NCI-H2029 (cell line): ENCODE measurements at places on chromosomes 2 and 18.

DNA sequence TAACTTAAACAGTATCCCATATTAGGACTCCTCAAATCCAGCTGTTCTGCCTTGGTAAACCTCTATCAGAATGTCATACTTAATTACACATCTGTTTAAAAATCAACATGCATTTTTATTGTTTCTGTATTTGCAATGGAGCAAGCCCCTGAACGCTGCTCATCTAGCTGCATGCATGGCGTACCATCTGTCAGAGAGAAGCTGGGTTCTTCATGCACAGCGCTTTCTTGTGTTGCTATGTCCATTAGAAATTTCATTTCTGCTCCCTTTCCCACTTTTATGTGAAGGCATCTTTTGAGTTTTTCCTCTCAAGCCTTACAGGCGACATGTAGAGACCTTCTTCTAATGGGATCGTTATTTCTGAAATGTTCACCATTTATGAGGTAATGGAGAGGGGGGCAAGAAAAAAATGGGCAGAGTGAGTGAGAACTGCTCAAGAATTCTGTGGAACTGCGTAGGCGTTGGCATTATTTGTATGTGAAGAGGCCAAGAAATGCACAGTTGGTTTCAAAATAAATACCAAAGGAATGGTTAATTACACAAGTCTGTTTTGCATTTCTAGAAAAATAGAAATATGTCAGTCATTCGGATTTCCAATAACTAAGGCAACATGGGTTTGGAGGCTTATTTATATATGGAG is 31.6 kb downstream of the INSIG2 start:
- no peak for DNase-seq

- no peak for DNase-seq
Observed at GRCh38 chr2:114960389-114960788, 517.9 kb downstream of the DPP10 start.

DNA sequence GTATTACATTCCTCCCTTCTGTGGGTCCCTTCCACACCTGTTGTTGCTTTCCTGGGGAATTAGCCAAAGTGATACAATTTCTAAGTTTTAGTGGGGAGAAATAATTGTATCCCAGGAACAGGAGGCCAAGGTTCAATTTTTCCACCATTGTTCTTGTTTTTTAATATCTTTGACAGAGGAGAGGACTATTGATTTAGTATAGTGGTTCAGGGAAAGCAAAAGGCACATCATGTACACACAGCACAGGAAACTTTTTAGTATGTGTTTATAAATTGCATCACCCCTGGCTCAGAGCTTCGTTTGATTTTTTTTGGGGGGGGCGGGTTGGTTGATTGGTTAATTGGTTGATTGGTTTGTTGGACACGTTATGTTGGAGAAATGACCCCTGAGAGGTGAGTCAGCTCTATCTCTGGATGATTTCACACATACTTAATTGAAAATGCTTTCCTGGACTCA is 431.6 kb downstream of the PID1 start:
- DNase-seq, result no peak

DNA sequence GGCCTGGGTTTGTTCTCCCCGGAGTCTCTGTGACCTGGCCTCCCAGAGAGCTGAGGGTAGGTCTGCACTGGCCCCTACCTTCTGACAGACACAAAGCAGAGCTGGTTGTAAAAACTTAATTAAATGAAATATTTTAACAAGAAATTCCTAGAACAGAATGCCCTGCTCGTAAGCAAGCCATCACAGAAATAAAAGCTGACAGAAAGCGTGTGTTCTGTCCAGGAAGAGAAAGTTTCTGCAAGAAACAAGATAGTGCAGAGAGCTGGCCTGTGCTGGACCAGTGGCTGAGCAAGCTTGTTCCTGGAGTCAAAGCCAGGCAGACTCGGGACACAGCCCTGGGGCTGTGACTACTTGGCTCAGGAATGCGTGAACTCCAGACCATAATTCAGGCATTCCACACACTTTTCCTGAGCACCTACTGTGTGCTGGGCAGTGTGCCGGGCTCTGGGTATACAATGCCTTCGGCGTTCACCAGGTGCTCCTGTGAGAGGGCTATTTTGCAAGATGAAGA is 51.6 kb downstream of the APOB start:
- DNase-seq, result no peak

DNA sequence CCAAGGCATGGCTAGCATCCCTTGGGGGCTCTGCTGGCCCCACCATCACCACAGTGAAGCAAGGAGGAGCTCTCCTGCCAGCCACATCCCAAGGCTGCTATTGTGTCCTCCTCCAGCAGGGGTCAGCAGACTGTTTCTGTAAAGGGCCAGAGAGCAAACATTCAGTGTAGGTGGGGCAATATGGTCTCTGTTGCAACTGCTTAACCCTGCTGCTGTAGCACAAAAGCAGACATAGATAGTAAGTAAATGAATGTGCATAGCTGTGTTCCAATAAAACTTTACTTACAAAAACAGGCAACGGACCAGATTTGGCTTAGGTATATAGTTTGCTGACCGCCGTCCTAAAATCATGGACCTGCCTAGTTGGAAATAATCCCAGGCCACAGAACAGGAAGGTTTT is 36.4 kb upstream of the ZBTB7C start:
- peak; percentile 61 for DNase-seq

DNA sequence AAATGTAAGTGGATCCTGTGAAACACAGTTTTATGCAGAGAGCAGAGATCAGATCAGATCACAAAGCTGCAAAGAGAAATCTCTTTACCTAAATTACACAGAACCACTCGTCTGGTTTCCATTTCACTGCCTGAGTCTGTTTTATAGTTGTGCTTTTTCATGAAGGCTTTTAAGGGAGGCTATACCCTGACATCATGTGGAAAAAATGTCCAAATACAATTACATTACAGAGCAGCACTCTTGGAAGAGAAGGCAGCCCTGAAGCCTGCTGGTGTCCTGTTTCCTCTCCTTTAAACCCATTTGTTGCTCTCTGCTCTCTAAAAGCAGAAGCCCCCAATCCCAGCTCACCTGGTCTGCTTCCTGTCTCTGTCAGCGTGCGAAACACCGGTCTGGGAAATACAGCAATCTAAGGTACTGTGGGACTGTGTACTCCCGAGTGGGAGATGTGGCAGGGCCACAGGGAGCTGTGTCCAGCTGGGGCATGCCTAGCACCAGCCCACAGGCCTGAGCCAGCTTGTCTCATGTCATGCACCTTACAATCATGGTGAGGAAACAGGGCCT is 24.8 kb upstream of the ZFP36L2 start:
- no peak for DNase-seq

GRCh38 chr2:109335631-109336176 is 206.7 kb downstream of the SH3RF3 start:
- no peak for DNase-seq

- DNase-seq, result no peak
Observed at GRCh38 chr2:177289824-177290628, 25.5 kb upstream of the NFE2L2 start.

- DNase-seq, result no peak
Observed at GRCh38 chr2:178531168-178531567, 50.9 kb downstream of the PLEKHA3 start.

GRCh38 chr2:16478434-16479210 is 187.0 kb downstream of the CYRIA start:
- no peak for DNase-seq

- DNase-seq, result no peak
Observed at GRCh38 chr2:233098618-233099017, 38.5 kb downstream of the INPP5D start.

GRCh38 chr2:173823543-173823939 is 141.6 kb downstream of the SP3 start:
- DNase-seq, result no peak

DNA sequence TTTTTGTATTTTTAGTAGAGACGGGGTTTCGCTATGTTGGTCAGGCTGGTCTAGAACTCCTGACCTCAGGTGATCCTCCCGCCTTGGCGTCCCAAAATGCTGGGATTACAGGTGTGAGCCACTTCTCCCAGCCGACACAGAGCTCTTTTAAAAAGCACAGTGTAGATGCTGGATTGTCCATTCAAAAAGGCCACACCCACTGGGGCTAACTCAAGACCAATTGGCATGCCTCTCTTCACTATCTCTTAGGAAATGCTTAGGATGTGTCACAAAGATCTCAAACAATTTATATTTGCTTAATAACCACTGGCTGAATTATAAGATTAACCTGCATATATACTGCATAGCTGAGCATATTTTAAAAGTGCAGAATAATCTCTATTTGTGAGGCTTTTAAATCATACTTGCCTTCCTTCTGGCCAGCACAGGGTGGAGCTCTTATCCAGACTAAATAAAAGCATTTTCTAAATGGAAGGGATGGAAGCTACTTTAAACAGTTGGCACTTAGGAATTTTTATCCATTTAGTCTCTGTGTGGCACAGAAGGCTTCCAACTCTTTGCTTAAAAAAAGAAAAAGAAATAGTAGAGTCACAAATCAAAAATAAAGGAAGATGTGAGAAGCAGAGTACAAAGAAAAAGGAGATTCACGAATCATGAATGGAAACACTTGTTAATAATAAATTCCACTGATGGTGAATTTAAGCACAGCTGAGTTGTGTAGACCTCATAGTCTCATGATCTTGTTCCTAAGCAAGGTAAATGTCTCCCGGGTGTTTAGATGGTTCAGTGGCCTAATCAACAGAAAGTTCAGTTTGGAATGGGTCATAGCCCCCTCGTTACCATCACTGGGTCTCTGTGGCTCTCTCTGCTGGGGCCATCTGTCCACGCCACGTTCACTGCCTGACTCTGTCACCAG is 22.4 kb downstream of the CRYGD start:
- DNase-seq, result no peak

DNA sequence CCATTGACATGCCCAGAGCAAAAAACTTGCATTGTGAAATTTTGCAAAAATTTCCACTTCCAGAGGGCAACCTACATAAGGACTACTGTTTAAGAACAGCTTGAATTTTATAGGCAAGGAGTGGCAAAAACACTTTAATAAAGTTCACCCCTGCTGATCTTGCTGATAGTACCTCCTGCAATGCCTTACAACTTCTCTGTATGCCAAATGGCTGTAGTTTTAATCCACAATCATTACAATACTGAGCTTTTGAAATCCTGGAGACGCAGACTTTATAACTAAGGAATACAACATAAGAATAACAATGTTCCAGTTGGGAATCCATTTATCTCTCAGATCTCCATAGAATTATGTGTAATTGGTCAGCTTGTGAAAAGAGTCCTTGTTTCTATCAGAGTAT is 247.5 kb downstream of the KCNJ3 start:
- DNase-seq, result no peak

DNA sequence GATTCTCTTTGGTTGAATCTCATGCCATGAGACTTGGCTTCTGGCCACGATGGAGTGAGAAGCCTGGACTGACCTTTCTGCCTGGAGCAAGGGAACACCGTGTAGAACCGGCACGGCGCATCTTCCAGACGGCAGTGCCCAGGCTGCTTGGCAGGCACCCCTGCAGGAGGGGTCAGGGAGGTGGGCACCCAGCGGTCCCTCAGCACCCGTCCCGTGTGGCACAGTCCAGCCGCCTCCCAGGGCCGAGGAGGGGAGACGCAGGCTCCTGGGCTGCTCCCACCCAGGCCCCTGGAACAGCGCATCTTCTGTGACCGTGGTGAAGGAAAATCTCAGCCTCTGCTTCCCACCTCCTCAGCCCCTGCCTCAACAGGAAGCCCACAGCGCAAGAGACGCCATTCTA is 95.7 kb downstream of the CMPK2 start:
- no peak for DNase-seq

DNA sequence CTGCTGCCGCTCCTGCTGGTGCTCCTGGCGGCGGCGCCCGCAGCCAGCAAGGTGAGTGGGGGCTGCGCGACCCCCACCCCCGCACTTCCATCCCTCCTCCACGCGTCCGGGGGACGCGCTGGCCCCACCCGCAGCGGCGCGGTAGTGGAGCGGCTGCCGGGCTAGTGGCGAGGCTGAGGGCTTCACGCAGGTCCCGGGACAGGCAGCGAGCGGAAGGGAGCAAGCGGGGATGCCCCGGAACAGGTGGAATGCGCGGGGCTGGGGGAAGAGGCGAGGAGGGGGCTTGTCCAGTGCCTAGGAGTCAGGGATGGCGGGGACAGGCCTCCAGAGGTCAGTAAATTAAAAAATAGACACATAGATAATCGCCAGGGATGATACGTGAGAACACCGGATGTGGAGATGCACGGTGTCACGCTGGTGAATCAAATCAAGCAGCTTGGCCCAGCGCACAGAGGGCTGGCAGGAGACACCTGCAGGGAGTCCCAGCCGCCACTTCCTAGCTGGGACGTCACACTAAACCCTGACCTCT is 403 bp downstream of the COL4A3 start:
- DNase-seq, result peak; percentile 8

DNA sequence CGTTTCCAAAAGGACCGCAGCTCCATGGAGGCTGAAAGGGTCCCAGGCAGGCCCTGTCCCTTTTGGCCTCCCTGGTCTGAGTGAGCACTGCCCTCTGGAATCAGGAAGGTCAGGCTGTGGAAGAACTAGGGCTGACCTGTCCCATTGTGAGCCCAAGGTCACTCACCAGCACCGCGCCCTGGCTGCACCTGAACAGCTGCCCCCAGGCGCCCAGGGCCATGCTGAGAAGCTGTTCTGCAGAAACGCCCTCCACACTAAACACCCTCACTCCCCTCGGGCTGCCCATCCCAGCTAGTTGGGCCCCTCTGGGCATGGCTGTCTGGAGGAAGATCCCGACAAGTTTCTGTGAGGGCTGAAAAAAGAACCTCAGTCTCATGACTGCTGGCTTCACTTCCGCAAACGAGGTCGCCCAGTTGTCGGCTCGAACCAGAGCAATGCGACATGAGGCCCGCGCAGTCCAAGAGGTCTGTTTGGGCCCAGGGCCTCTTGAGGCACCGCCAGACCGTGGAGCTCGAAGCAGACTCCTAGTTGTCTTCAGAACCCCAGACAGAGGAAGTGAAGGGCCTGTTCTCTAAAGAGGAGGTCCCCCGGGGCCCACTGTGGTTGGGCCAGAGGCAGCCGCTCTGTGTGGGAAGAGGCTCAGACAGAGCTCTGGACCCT is 64.4 kb downstream of the INPP5D start:
- no peak for DNase-seq

- DNase-seq, result no peak
Observed at GRCh38 chr18:36460324-36460850, 162.9 kb downstream of the FHOD3 start.

DNA sequence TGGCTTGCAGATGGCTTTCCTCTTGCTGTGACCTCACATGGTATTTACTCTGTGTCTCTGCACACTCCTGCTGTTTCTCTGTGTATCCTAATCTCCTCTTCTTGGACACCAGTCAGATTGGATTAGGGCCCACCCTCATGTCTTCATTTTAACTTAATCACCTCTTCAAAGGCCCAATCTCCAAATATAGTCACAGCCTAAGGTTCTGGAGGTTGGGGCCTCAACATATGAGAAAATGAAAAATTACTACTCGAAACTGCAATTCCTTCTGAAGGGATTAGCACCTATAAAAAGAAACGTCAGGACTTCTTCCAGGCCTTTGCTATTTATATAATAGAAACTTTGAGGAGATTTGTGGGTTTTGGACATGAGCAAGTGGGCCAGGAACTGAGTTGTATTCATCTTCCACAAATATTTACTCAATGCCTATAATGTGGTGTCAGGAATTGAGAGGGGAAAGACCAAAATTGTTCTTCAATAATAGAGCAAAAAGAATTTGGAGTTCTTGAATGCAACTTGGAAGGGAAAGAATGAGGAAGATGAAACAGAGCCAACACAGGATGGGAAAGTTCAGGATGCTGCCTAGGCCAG is 270.0 kb upstream of the FN1 start:
- no peak for DNase-seq

- DNase-seq, result no peak
Observed at GRCh38 chr2:35871672-35872071, 483.9 kb upstream of the CRIM1 start.
